Panc1 (cell line): ENCODE measurements at places on chromosomes 6 and 20. TPM values are rescaled to one million over a fixed set of nuclear protein-coding genes. Genes with fewer than 3 reads are reported as not detected.

The MTFR2 gene
- 12.8 TPM for total RNA-seq

The EEF1E1 gene
- 59.5 TPM for total RNA-seq

The NKAIN4 gene
- 5.5 TPM for total RNA-seq

The PRSS16 gene
- 4.7 TPM for total RNA-seq

The RGL2 gene
- 84.4 TPM for total RNA-seq
